Natural killer cell (primary cell): ENCODE measurements at places on chromosomes 3 and 15.

DNA sequence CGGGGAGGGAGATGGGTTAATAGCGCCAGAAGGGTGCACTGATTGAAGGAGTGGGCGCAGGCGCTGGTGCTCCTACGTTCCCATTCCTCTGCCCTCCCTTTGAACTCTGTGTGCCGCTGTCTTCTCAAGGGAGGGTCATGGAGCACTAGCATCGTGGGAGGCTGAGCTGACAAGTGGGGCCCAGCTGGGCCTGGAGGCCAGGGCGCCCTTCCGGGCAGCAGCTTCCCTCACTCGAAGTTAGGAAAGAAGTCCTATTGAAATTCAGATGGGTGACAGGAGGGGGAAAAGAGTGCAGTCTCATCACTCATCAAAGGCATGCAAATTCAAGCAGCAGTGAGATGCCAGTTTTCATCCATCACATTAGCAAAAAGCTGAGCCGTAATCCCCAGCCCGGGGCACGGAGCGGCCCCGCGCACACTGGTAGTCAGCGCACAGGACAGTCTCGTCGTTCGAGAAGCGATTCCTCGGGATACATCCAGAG lies 128.2 kb downstream of the LRRK1 start:
- peak; percentile 2 for DNase-seq

DNA sequence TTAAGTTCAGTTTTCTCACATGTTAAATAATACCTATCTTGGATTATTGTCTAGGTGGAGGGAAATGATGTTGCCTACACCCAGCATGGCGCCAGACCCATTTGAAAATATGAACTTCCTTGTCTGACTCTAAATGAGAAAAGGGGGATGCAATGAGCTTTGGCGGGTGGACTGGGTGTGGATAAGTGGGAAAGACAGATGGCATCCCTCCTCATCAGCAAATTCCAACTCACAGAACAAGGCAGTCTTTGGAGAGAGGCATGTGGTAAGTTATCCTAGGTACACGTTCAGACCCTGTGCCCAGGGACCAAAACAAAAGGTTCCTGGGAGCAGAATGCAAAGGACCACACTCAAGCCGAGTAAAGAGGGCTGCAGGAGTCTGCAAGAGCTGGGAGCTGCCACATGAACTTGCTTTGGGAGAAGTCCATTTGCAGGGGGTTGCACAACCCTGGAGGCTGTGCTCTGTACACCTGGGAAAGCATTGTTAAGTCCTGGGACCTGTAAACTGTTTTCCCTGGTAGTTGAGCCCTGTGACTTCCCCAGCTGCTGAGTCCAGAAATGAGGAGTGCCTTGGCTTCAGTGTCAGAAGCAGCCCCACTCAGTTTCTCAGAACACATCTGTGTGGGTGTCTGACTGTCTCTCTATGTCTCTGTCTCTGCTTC lies 102.3 kb upstream of the TPM1 start:
- DNase-seq, result no peak

GRCh38 chr3:58422756-58423325 lies 10.8 kb downstream of the PDHB start:
- no peak for DNase-seq

DNA sequence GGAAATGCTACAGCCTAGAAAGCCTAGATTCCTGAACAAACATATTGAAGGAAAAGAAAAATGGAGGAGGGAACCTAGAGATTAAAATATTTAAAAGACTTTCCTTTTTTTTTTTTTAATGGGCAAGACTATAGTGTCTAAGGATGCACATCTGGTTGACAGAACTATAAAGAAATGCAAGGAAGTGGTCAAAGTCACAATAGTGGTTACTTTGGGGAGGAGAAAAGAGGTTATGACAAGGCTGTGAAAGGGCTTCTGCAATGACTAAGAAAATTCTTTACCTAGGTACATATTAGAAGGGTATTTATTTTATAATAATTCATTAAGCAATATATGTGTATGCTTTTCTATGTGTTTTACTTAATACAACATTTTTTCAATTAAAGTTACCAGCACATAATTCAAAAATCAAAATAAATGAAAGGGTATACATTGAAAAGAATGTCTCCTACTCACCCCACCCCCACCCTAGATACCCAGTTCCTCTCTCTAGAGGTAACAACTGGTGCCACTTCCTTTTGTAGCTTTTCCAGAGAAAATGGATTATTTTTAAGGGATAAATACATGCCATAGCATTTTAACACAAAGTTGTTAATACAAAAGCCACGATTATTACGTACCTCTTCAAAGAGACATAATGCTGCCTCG lies 70.1 kb downstream of the HERC1 start:
- DNase-seq, result peak; percentile 44

- no peak for DNase-seq
These were observed 481.4 kb upstream of the THBS1 start for GRCh38 chr15:39099524-39099923.

GRCh38 chr3:64225695-64226499 lies 631 bp upstream of the PRICKLE2 start:
- no peak for DNase-seq

DNA sequence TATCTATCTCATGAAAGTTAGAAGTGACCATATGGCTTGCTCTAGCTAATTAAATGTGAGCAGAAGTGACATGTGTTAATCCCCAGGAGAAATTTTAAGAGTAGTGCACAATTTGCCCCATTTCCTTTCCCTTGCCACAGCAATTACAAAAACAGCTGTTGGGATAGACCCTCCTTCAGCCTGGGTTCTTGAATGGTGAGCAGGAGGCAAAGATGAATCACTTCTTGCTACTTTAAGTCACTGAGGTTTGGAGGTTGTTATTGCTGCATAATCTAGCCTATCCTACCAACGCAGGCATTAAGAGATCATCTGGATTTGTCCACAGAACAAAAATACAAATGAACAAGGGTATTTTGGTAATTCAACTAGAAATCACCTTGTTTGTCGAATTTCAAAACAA lies 51.7 kb upstream of the CAPN7 start:
- no peak for DNase-seq

- no peak for DNase-seq
These were observed 314.0 kb upstream of the CDIN1 start for GRCh38 chr15:36265422-36265821.

GRCh38 chr15:63638839-63639238 lies 41.7 kb downstream of the FBXL22 start:
- no peak for DNase-seq

- DNase-seq, result no peak
These were observed 25.1 kb downstream of the VPS39 start for GRCh38 chr15:42182961-42183360.

DNA sequence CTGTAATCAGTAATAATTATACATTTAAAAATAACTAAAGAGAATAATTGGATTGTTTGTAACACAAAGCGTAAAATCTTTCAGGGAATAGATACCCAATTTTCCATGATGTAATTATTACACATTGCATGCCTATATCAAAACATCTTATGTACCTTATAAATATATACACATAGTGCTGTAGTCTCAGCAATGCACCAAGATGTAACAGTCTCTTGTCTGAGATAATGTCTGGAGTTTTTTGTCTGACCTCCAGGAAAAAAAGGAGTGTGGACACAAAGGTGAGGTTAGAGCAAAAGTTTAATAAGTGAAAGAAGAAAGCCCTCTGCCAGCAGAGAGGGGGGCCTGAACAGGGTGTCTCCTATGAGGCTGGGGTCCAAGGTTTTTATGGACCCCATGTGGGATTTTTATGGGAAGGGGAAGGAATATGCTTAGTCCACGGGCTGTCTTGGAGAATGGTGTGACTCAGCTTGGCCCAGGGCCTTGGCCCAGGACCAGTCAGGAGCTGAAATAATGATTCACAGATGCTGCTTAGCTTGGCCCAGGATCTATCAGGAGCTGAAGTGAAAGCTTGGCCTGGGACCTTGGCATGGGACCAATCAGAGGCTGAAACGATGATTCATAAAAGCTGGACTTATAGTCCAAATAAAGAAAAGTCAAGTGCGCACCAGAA lies 545.0 kb downstream of the ZPLD1 start:
- DNase-seq, result no peak

- no peak for DNase-seq
These were observed 38.5 kb upstream of the COL8A1 start for GRCh38 chr3:99599894-99600293.

DNA sequence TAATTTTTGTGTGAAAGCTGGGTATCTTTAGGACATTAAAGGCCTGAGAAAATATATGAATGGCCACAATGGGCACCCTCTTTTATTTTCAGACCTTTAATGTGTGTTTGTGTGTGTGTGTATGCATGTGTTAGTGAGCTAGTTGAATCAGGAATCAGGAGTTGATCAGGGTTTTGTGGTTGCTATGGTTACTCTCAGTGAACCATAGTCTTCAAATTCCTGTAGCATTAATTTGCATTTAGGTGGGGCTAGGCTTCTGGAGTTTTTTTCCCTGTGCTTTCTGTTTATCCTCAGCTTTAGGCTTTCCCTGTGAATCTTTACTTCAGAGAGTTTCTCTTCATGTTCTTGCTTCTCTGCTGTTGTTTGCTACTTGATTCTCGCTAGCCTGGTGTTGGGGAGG lies 122.0 kb upstream of the ONECUT1 start:
- DNase-seq, result no peak

DNA sequence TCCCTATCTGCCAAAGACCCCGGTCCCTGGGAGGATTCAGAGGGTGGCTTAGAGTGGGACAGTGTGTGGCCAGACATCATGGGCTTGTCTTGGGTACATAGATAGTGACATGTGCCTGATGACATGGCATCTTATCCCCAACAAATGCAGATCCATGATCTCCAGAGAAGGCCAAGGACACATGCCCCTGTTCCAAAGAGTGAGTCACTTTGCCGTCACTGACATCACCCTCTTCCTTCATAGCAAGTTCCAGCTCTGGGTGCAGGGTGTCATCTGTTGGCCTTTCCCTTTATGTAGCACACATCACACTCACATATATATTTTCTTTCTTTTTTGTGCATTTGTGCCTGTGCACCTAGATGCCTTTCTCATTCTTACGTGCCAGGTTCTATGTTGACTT lies 350.5 kb downstream of the LRTM1 start:
- DNase-seq, result no peak

DNA sequence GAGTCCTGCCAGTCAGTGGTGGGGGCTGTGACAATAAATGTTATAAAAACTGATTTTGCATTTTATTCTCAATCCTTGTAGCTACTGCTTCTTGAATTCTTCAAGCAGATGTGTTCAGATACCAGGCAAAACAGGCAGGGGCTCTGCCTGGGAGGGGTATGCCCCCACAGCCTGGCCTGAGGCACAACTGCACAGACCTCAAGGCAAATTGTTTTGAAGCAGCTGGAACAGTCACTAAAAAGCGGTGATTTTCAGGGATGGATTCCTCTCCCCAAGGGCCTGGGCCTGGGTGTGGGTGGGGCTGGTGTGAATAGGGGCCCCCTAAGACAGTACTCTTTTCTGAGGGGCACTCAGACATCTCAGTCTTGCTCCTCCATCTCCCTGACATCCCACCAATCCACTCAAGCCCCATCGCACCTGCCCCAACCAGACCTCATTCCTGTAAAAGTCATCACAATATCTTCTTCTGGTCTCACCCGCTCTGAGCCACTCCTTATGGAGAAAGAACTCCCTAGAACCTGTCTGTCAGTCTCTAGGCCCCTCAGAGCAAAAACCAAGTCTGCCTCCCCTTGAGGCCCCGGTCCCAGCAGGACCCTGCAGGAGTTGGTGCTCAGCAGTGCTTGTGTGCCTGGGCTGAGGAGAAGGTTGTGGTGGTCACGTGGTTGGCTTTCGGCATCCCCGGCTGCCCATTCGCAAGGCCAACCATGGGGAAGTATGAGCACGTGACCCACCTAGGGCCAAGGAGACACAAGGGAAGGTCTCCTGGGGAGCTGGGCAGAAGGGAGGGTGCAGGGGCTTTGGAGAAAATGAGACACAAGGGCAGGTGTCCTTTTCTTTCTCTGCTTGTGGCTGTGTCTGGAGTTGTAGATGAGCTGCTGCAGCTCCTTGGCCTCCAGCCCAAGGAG lies 2.9 kb upstream of the PSTPIP1 start:
- no peak for DNase-seq

DNA sequence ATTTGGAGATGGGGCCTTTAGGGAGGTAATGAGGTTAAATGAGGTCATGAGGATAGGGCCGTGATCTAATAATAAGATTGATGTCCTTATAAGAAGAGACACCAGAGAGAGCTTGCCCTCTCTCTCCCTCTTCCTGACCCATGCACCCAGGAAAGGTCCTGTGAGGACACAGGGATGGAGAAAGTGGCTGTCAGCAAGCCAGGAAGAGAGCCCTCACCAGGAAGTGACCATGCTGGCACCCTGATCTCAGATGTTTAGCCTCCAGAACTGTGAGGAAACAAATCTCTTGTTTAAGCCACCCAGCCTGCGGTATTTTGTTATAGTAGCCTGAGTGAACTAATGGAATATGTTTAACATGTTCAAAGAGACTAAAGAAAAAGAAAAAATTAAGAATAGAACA lies 15.3 kb upstream of the GNB5 start:
- DNase-seq, result no peak

DNA sequence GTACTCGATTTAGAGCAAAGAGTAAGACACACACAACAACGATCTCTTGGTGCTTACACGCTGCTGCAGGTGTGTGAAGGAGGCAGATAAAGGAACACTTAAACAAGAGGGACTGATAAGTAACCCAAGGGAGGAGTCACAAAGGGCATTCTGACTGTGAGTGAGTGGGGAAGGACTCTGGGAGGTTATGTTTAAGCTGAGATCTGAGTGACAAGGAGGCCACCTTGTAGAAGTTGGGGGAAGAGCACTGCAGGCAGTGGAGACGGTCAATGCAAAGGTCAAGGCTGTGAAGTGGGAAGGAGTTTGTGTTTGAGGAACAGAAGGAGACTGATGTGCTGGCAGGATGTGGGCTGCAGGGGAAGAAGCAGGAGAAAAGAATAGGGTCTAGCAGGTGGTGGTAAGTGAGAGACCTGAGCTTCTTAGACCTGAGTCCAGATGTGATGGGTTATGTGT lies 63.1 kb downstream of the LPP start:
- no peak for DNase-seq

- DNase-seq, result no peak
These were observed 59.2 kb upstream of the C15orf61 start for GRCh38 chr15:67461735-67462134.

DNA sequence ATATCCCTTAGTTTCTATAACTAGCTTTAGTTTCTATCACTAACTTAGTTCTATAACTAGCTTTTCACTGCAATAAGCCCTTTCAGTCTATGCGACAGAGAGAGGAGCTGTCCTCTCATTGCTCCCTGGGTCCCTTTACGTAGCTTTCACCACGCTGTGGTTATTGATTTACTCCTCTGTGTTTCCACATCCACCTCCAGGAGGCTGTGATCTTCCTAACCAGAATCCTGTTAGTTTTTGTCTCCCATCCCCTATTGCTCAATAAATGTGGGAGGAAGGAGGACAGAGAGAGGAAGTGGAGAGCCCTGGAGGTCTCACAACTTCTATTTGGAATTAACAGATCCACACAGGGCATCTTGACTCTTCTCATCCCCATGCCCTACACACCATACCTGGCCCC lies 1036.1 kb downstream of the MCTP2 start:
- DNase-seq, result no peak

DNA sequence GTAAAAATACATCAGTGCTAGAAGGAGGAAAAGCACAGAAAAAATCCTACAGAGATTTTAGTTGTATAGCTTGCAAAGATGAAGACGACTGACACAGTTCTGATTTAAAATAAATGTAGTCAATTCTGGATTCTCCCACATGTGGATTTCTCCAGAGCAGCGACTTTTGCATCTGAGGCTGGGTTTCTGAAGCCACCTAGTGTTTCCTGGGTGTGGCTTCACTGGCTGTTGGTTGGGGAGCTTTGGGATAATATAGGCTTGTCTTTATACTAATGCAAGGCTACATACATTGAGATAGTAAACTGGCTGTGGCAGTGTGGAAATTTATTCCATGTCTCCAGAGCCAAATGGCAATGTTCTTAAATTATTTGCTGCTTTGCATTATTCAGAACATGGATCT lies 158.1 kb upstream of the FEZF2 start:
- no peak for DNase-seq
